Tibial artery (tissue), 4 donors: ENCODE measurements at places on chromosomes 7 and 10.

- DNase-seq = no peak
Observed at GRCh38 chr10:89475591-89475998, 59.8 kb downstream of the SLC16A12 start.

DNA sequence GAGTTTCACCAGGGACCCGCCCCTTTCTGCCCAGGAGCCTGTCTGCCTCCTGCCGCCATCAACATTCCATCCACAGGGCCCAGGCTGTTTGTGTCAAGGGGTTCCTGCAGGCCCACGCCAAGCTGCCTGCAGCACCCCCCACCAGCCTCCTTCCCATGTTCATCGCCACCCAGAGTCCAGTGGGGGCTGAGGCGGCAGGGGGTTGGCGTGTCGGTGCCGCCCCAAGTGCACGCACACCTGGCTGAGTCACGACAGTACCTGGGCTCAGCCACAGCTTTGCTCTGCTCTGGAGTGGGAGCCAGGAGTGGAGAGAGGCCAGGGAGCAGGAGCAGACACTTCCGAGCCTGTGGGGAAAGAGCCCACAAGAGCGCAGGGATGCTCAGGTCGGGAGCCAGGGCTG lies 42.8 kb upstream of the TECTB start:
- DNase-seq = no peak

GRCh38 chr7:69922026-69922803 lies 323.9 kb downstream of the AUTS2 start:
- no peak for DNase-seq

DNA sequence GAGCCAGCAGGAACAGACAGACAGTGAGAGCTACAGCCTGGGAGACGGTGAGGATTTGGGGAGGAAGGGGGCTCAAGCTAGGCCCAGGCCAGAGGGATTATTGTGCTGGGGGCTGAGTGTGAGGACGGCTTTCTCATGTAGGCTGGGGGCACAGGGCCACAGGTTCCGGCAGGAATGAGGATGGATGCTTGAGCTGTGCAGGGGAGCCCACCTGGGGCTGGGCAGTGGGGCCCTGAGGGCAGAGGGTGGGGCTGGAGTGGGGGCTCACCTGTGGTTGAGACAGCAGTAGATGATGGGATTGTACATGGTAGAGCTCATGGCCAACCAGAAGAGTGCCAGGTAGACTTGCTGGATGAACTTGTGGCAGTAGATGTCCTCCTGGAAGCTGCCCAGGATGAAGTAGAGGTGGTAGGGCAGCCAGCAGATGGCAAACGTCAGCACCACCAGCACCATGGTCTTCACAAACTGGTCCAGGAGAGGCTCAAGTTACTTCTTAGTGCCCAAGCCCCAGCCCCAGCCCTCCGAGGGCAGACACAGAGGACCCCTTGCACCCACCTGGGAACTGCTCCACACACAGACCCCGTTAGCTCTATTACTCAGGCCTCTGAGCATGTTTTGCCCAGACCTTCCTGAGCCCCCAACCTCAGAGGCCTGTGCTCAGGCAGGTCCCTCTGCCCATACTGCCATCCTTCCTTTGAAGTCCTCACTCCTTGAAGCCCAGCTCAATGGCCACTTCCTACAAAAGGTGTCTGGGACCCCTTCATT lies 9.7 kb downstream of the TACR2 start:
- DNase-seq = no peak

DNA sequence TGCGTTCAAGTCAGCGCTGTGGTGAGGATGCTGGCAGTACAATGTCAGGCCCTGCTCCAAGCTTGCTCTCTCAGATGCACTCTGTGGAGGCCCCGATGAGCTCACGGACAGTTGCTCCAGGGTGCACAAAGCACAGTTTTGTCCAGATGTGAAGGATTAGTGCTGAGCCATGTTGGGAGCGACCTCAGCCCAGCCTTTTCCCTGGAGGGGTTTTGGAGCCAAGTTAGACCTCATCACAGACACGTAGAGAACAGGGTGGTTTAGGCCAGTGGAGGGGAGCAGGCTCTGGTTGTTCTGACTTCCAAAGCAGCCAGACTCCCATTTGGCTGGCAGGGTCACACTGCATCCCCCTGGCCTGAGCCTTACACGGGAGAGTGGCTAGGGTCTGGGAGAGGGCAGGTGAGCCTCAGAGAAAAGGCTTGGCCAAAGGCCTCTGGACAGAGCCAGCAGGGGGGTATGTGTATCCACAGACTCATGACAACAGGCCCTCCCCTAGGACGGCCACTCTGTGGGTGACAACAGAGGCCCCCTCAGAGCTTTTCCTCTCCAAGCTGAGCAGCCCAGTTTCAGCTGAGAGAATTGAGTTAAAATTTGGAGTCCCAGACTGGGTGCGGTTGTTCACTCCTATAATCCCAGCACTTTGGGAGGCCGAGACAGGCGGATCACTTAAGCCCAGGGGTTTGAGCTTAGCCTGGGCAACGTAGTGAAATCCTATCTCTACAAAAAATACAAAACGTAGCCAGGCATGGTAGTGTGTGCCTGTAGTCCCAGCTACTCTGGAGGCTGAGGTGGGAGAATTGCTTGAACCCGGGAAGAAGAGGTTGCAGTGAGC lies 4.7 kb downstream of the PLAC9 start:
- DNase-seq = no peak

DNA sequence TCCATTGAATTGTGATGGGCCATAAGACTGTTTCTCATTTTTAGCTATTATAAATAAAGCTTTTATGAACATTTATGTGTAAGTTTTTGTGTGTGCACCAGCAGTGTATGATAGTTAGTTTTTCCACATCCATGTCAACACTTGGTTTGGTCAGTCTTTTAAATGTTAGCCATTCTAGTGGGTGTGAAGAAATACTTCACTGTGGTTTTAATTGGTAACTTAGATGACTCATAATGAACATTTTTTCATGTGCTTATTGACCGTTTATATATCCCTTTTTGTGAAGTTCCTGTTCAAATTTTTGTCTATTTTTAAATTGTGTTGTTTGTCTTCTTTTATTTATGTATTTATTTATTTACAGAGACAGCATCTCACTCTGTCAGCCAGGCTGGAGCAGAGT lies 23.6 kb upstream of the PDK4 start:
- DNase-seq = no peak

DNA sequence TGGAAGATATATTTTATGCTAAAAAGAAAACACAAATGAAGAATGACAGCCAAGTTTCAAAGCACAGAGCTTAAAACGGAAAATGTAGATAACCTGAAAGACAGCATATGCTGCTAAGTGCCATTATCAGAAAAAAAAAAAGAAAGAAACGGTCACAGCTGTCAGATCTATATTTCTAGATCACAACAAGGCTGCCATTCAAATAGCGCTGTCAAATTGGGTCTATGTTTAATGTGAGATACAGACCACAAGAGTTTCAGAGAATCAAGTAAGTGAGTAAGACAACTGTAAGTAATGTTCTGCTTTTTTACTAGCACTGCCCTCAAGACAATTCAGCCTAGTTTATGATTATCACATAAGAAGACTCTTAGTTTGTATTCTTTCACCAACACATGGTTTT lies 66.1 kb upstream of the RNF148 start:
- no peak for DNase-seq

DNA sequence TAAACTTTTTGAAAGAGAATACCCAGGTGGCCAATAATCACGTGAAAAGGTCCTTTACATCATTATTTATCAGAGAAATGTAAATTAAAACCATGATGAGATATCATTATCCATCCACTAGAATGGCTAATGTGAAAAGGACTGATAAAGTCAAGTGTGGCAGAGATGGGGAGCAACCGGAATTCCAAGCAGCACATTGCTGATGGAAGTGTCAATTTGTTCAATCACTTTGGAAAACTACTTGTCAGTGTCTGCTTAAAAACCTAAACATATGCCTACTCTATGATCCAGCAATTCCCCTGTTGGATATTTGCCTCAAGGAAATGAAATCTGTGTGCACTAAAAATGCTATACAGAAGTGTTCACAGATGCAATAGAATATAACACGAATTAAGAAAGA lies 465.6 kb downstream of the PLXNA4 start:
- DNase-seq = no peak

DNA sequence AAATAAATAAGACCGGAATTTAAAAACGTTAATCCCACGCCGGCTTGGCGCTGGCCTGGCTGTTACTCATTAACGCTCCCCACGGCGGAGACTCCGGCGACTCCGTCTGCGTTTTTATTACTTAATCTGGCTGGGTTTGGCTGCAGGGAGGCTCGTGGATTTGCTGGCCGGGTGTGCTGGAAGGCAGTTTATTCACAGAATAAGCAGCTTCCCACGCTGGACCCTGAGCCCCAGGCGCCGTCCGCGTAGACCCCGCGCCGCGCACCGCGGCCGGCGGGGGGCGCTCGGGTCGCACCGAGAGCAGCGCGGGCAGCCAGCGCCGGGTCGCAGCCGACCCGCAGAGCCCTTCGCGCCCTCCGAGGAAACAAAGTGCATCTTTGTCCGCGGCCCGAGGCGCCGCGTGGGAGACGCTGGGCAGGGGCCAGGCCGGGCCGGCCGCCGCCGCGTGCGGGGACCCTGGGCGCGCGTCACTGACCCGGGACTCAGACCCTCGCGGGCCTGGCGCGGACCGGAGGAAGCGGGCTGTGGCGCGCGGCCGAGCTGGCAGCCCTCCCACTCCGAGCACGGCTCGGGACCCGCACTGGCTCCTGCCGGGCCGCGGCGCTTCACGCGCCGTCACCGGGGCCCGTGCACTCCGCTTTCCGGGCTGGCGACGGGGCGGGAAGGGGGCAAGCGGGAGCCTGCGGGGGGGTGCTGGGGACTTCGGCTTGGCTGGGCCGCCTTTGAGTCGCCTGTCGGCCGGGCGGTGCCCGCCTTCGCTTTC lies 587 bp upstream of the GRK5 start:
- DNase-seq = peak; percentile 86

DNA sequence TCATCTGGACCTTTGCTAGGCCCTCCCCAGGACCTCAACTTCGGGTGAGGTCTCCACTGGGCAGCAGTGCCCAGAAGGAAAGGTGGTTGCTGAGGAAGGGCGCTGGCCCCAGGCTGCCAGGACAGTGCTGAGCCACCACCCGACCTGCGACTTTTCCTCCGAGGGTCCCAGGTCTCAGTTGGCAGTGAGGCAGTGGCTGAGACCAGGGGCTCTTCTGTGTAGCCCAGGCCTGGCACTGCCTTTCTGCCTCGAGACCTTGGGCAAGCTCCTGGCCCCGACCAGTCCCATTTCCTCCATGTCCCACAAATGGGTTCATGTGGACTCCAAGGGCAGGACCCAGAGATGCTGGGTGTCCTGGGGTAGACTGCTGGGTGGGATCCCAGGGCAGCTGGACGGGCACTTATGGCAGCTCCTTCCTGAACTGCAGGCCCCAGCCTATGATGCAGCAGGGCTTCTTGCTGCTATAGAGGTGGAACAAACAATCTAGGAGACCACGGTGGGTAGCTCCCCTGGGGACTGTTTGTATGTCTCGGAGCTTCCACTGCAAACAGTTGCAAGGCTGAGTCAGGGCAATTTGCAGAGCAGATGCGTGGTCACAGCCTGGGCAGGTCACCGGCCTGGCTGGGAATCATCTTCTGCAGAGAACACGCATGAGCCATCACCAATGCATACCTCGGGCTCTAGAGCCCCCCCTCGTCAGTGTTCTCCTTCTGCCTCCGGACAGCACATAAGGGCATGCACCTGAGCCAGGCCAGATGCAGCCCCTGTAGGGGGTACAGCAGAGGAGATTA lies 17.9 kb upstream of the LRRC18 start:
- no peak for DNase-seq

- peak; percentile 45 for DNase-seq
Observed at GRCh38 chr10:18144928-18145327, 4.7 kb downstream of the CACNB2 start.

DNA sequence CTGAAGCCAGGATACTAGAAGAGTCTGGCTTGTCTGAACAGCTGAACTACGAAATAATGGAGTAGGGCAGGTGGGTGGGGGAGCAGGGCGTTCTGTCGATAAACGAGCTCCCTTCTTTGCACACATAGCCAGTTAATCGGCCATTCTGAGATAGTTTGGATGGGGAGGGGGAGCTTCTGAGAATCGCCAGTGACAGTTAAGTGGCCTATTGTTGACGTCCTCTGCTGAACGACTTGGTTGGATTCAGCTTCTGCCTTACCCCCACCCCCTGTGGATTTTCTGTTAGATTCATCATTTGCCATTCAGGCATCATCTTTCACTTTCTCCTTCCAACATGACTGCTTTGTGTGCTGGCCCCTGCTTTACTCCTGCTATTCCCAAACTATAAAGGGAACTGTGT lies 520 bp downstream of the CPA5 start:
- no peak for DNase-seq

- no peak for DNase-seq
Observed at GRCh38 chr7:29970158-29970557, 19.4 kb downstream of the SCRN1 start.

- DNase-seq = no peak
Observed at GRCh38 chr10:117053482-117053881, 48.5 kb upstream of the SHTN1 start.

- no peak for DNase-seq
Observed at GRCh38 chr7:23544913-23545354, 13.2 kb upstream of the TRA2A start.

DNA sequence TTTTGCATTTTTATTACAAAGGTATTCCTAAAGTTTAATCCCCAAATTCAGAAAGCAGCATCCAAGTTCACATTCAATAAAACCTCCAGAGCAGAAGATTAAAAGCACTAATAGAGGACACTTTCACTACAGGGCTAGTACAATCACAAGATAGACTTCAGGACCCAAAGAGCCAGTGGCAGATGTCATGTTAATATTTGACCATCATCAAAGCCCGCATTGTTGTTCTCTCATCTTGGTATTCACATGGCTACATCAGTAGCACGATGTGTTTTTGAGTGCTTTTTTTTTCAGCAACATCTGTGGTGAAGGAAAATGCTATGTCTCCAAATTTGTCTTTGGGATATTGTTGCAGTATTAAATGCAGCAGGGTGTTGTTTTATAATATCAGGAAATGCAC lies 134.3 kb downstream of the ARL4A start:
- no peak for DNase-seq

DNA sequence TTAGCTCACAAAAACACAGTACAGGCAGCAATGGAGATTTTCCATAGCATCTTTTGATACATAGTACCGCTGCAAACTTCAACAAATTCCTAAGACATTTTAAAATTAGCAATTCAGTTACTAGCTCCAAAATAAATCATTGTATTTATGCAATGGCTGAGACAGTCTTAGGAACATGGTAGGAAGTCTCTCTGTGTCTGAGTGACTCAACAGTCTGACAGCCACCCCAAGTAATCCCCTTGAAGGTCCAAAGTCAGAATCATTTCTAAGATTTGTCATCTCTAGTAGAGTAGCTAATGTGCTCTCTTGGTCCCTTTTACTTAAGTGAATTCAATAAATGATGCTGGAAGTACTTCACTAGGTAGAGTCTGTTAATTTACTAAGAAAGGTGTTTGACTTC lies 93.8 kb upstream of the NOBOX start:
- DNase-seq = no peak

- no peak for DNase-seq
Observed at GRCh38 chr7:140456551-140457051, 22.7 kb downstream of the MKRN1 start.
